Right atrium auricular region (tissue), 2 donors: ENCODE measurements at places on chromosomes 13 and 19. TPM values are rescaled to one million over a fixed set of nuclear protein-coding genes. Genes with fewer than 3 reads are reported as not detected.

Gene ZNF490
- 2.5 TPM for total RNA-seq

Gene LRRC63
- total RNA-seq = not detected

Gene TEX101
- total RNA-seq = not detected

Gene ZNF850
- 4.9 TPM for total RNA-seq

Gene OR7A5
- not detected for total RNA-seq

Gene ZNF296
- total RNA-seq = 0.43 TPM

Gene EDNRB
- total RNA-seq = 68.0 TPM

Gene NRTN
- total RNA-seq = 33.7 TPM

Gene STAP2
- total RNA-seq = 4.8 TPM

Gene CGB3
- total RNA-seq = not detected

Gene ZNF99
- total RNA-seq = 0.11 TPM
